Osteoblast (primary cell): ENCODE measurements at places on chromosomes 3 and 15. TPM values are rescaled to one million over a fixed set of nuclear protein-coding genes. Genes with fewer than 3 reads are reported as not detected.

Gene ZPLD1
- under 0.01 TPM in 1 of 2 replicates, not detected in the other for total RNA-seq

Gene COL8A1
- 311 and 720 TPM in 2 replicates for total RNA-seq

DNA sequence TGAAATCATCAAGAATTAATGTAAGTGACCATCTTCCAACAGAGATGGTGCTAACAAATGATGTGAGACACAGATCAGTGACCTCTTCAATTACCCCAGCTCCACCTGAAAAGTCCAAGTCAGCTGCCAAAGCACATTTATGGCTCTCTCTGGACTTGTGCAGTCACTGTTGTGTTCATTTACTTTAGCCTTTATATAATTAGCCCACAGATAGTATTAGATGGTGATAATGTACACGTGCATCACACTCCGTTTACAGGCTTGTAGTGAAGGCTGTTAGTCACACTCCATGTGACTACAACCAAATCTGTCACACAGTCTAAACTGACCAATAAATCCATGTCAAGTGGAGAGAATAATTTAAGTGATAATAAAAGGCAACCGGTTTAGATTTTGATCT, 331.5 kb upstream of the IL12A start:
- no peak for DNase-seq

- DNase-seq: no peak
Measured at GRCh38 chr3:132867956-132868355, 145.7 kb upstream of the NPHP3 start.
